Hematopoietic multipotent progenitor cell (in vitro differentiated cells): ENCODE measurements at places on chromosomes 13 and 19. TPM values are rescaled to one million over a fixed set of nuclear protein-coding genes. Genes with fewer than 3 reads are reported as not detected.

APOC4 gene
- not detected for total RNA-seq

ZNF561 gene
- total RNA-seq: 36.1 TPM

COX7A1 gene
- not detected for total RNA-seq

TSSK6 gene
- 5.4 TPM for total RNA-seq

ZFR2 gene
- under 0.01 TPM for total RNA-seq

ZNF534 gene
- under 0.01 TPM for total RNA-seq

DCLK1 gene
- total RNA-seq: under 0.01 TPM

MEX3D gene
- total RNA-seq: 4.8 TPM

FGF14 gene
- under 0.01 TPM for total RNA-seq

SYT5 gene
- 0.54 TPM for total RNA-seq

DNA sequence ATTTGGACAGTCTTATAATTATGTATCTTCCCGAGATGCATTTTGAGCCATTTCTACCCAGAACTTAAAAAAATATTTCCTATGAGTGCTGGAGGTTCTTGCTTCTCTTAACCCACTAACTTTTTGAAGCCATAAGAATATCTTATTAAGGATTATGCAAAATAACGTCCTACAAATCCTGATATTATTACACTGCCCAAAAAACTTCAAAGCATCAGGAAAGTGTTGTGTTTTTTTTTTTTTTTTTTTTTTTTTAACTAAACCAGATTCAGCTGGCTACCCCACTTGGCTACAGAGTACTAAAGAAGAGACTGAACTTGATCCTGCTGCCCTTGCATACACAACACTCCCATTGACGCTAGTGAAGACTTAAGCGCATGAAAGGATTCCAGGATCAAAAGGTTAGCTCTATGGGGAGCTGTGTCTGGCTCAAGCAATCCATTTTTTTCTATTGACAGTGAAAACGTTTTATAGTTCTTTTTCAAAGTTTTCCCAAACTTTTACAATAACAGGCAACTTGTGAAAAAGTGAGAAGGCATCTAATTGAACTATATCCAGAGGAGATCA is 141.4 kb downstream of the KCNRG start:
- DNase-seq: no peak

DNA sequence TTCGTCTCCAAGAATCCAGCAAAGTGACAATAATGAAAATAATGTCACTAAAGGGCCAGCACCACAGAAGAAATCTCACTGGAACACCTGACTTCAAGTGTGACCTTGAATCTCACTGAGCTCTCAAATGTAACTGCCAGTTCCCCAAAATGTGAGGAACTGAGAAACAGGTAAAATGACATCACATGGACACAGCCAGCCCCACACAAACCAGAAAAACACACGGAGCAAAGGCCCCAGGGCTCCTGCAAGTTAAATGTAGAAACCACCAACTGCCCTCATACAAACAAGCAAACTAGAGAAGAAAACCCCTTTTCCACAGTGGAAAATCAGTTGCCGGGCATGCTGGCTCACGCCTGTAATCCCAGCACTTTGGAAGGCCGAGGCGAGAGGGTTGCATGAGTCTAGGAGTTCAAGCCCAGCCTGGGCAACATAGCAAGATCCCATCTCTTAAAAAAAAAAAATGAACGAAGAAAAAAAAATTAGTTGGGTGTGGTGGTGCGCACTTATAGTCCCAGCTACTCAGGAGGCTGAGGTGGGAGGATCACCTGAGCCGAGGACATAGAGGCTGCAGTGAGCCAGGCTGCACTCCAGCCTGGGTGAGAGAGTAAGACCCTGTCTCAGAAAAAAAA is 8.7 kb upstream of the KANK2 start:
- no peak for DNase-seq

GRCh38 chr19:7926021-7926726 is at the start of gene CTXN1:
TSS of gene CTXN1 (minus strand) at chr19:7926135. CDS start at chr19:7925538, 597 bp downstream.
- DNase-seq: no peak

- DNase-seq: no peak
Measured at GRCh38 chr13:100434010-100434763, 154.4 kb downstream of the GGACT start.

- peak; percentile 76 for DNase-seq
Measured at GRCh38 chr19:6739390-6739882, at the start of gene TRIP10. TSS of gene TRIP10 (plus strand) at chr19:6739680. CDS start at chr19:6739762, 82 bp downstream.

- no peak for DNase-seq
Measured at GRCh38 chr13:85236413-85236812, 562.8 kb downstream of the SLITRK6 start.

DNA sequence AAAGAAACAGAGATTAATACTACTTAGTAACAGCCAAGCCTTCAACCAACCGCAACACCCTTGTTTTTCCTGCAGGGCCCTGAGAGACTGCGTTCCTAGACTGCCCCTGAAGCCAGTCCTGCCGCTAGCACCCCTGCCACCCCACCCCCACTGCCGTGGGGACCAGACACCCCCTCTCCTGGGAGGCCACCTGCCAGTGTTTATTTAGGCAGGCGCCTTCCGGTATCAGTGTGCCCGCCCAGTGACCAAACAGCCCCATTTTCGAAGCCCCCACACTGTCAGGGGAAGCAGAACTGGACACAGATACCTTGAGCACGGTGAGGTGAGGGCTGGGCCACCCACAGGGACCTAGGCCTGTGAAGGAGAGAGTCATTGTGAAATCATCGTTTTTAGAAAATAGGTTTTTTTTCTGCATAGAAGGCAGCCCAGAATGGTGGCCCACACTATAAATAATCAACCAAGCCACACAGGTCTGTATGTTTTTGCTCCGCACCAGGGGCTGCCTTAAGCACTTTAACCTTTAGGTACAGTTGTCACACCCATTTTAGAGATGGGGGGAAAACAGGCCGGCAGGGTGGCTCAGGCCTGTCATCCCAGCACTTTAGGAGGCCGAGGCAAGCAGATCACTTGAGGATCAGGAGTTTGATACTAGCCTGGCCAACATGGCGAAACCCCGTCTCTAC is 3.5 kb upstream of the TLE5 start:
- no peak for DNase-seq

DNA sequence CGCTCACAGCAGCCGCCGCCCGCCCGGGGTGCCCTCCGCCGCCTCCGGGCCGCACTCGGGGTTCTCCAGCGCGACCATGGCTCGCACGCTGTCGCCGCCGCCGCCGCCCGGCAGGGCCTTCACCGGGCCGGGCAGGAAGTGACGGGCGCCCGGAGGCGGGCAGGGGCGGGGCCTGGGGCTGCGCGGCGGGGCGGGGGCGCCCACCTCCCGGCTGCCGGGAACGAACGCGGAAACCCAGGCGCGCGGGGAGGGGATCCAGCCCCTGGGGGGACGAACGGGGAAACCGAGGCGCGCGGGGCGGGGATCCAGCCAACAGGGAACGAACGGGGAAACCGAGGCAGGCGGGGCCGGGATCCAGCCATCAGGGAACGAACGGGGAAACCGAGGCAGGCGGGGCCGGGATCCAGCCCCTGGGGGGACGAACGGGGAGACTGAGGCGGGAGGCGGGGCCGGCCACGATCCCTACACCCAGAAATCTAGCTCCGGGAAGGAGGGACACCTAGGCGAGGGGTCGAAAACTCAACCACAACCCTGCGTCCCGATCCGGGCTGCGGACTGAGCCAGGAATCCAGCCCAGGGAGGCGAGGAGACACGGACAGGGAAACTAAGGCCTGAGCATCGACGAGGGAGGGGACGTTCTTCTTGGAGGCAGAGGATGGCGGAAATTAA is at the start of gene R3HDM4:
Gene R3HDM4, minus strand, starts transcription at position 140 of the 669 bp plus-strand sequence. Its CDS starts 62 bp downstream, at position 78.
- peak; percentile 75 for DNase-seq

GRCh38 chr13:31001647-31002046 is 69.2 kb downstream of the TEX26 start:
- DNase-seq: no peak

GRCh38 chr13:49110913-49111170 is 109.3 kb upstream of the MLNR start:
- no peak for DNase-seq

GRCh38 chr13:113040597-113041292 is 64.8 kb upstream of the F7 start:
- DNase-seq: no peak

DNA sequence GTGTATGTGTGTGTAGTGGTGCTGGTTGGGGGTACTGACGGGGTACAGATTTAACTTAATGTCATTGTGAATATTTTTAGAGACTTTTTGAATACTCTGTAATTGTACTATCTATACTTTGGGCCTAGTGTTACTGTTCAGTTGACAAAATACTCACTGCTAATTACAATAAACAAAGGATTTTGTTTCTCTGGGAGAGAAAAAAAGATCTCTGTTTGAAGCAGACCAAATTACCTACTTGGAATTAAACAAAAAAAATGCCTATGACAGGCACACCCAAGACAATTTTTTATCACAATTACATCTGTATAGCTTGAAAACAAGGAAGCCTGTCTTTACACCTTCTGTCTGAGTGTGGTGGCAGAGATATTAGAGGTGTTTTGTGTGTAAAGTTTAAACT is 45.1 kb downstream of the OLFM4 start:
- DNase-seq: no peak

GRCh38 chr13:80501556-80501955 is 160.6 kb upstream of the SPRY2 start:
- no peak for DNase-seq

GRCh38 chr13:61358599-61358998 is 57.0 kb downstream of the PCDH20 start:
- DNase-seq: no peak

DNA sequence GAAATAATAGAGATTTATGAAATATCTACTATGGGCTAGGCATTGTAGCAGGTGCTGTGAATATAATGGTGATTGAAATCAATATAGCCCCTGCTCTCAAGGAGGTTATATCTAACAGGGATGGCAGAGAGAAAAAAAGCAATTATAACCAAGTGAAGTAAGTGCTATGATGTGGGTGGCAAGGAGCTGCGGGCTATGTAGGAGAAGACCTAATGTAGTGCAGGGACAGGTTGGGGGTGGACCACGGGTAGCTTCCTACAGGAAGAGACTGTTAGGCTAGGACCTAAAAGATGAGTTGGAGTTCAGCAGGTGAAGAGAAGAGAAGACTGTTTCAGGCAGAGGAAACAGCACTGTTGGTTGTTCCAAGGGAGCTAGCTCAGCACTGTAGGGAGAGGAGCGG is 311.0 kb downstream of the KCNRG start:
- DNase-seq: no peak

- no peak for DNase-seq
Measured at GRCh38 chr19:53960886-53961285, 1.9 kb upstream of the CACNG8 start.

DNA sequence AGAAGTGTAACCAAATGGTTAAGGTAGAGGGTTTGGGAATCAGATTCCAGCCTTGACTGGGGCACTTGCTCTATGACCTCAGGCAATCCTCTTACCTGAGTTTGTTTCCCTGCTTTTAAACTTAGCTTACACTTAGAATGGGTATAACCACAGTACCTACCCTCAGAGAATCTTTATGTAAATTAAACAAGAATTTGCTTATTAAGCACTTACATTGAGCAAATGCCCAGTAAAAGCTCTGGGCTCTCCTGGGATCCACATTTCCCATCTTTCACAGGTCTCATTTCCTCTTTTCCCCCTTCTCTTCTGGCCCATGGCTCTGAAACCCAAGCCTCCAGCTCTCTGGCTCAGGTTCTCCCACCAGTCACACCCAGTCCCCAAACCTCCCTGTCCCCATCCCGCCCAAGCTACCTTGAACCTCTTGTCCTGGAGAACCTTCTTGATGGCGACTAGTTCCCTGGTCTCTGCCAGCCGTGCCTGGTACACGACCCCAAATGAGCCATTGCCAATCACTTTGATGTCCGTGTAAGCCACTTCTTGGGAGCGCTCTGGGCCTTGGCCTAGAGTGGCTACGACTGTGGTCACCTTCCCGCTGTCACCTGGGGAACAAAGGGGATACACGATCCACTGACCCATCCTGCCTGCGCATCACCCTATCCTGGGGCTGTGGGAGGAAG is 2.7 kb downstream of the GSK3A start:
- no peak for DNase-seq

DNA sequence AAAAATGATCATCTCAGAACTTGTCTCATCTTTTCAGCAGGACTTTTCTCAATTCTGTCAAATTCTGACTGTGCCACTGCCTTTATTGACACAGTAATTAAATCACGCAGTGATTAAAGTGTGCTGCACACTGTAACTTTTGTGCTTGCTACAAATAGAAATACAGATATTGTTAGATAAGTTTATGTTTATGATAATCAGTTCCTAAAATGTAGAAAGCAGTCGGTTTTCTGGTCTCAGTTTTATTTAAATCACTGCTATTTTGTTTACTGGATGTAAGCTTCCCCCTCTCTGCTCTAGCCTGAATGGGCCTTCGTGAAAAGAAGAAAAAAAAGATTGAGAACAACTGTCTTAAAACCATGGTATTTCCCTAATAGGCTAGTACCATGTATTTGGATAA is 258.8 kb upstream of the STARD13 start:
- DNase-seq: no peak

DNA sequence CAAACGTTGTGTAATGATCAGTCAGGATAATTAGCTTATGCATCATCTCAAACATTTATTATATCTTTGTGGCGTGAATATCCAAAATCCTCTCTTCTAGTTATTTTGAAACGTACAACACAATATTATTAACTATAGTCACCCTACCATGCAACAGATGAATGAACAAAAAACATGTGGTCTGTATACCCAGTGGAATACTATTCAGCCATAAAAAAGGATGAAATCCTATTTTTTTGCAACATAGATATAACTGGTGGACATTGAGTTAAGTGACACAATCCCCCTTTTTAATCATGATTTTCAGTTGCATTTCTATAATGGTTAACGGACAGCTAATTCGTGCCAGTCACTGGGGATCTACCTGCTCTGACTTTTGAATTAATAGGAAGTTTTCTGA is 145.6 kb downstream of the SOX1 start:
- no peak for DNase-seq

DNA sequence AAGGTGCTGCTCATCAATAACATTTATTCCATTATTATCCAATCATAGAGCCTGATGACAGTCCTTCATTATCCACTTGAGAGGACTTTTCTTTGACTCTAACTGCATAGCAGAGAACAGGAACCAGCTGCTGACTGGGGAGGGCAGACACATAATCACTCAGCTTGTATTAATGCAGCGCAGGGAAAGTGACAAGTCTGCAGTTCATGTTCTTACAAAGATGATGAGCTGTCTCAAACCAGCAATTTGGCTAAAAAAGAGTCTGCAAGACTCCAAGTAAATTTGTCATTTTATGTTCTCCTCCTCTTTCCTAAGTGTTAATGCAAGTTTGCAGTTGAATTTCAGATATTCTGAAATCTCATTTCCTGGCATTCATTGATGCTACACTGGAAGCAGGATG is 40.0 kb upstream of the CBY2 start:
- no peak for DNase-seq

DNA sequence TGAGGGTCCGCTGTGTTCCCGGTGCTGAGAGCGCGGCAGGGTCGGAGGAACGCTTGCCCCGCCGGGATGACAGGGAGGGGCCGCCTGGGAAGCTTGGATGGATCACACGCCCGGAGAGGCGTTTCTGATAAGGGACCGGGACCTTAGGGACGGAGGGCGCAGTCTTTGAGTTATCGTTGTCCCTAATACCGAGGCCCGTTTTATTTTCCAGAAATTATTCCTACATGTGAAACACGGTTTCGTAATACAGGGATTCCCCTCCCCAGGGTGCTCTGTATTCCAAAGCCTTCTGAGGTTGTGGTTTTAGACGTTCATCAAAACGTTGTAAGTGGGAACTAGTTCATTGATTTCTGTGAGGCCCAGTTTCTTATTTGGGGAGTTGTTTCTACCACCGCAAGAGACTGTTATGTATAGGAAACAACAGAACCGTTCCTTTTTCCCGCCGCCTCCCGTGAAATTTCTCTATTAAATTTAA is 752 bp downstream of the PDCD5 start:
- DNase-seq: peak; percentile 20
